Activated CD4-positive, CD25-positive, alpha-beta regulatory T cell treated with anti-CD3 and anti-CD28 coated beads, Interleukin-2, amount 50 U/mL, for 24 hours (primary cell): ENCODE measurements at places on chromosomes 11 and 22.

DNA sequence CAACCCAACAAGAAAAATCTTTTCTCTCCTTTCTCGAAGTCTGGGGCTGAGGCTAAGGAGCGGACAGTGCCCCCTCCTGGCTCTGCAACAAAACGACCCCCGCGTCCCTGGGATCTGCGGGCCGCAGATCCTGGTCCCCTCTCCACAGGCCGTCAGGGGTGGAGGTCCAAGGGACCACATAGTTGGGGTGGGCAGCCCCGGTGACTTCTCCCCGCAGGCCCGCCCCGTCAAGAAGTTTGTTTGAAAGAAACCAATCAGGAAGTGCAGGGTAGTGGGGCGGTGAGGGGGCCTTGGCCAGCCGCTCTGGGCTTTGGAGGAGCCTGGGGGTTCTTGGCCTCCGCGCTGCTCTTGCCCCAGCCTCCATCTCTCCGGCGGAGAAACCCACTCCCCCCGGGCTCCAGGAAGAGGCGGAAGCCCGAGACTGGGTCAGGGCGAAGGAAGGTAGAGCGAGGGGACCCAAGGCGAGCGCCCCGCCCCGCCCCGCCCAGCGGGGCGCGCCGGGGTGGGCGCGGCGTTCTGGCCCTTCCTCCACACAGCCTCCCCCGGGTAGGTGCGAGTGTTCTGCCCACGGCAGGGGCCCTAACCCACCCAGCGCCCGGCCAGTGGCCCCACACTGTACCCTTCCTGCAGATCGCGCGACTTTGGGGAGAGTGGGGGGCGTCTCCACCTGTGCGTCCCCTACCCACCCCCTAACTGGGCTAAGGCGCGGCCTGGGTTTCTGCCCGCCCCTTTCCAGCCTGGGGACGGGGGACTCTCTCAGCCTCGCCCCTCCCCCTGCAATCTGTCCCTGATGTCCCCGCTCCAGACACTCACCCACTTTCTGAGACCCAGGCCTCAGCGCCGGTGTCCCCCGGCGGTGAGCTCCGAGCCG lies 1.3 kb downstream of the TP53I11 start:
- ATAC-seq: peak; percentile 30

DNA sequence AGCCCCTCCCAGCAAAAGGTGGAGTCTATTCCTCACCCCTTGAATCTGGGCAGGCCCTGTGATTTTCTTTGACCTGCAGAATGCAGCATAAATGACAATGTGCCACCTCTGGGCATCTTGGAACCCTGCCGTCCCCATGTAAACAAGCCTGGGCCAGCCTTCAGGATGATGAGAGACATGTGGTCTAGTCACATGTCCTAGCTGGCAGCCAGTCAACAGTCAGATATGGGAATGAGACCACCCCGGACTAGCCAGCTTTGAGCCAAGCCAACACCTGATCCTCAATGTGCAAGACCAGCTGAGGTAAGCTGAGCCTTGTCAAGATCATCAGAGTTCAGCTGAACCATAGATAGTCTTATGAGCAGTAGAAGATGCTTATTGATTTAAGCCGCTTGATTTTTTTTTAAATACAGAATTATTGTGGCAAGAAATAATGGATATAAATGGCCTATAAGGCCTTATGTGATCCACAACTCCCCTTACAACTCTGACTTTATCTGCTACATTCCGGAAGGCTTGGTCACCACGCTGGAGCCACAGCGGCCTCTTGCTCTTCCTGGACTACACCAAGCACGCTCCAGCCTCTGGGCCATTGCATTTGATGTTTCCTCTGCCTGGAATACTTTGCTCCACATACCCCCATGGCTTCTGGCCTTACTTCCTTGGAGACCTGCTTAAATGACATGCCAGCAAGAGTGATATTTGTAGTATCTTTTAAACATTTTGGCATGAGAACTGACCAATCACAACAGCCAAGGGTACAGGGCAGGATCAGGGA lies 225.9 kb upstream of the SESN3 start:
- no peak for ATAC-seq

GRCh38 chr11:122074022-122074421 lies 42.0 kb downstream of the BLID start:
- ATAC-seq: no peak

- no peak for ATAC-seq
These were observed 4.4 kb downstream of the TRMU start for GRCh38 chr22:46339956-46340355.

- ATAC-seq: no peak
These were observed 412.2 kb downstream of the TBC1D22A start for GRCh38 chr22:47174671-47175112.

GRCh38 chr11:2924821-2925675 lies 4.2 kb downstream of the PHLDA2 start:
- no peak for ATAC-seq

DNA sequence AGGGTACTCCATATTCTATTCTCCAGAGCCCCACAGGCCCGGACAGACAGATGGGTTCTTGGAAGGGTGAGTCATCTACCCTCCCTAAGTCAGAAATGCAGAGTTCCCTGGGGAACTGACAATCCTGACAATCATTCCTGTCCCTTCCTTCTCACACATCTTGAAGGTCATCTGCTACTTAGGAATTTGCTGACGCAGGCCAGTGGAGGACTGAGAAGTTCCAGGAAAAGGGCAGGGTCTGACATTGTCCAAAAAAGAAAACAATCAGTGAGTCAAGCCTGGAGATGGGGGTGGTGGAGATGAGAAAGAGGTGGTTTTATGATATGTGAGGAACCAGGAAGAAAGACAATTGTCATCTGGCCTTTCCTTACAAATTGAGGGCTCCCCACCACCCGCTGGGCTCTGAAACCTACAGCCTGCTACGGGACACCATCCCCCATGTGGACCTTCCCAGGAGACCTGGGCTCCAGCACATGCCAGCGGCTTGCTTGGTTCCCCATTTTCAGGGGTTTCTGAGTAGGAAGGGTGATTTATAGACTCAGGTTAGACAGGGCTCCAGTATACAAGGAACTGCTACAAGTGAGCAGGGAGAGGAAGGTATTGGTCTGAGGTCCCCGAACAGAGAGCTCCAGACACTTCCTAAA lies 12.9 kb downstream of the CD59 start:
- no peak for ATAC-seq

DNA sequence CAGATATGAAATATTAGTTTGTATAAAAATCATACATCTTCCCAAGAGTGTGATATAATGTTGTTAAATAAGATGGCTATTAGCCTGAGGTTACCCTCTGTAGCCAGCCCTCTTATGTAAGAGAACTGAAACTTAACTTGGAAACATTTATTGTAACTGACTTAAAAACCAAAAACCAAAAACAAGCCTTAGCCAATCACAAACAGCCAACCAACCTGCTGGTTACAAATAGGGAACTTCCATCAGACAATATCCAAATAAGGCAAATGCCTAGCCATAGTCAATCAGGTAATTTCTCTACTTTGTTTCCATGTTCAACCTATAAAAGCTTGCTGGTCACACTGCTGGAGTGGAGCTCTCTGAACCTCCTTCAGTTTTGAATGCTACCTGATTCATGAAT lies 14.1 kb downstream of the KBTBD3 start:
- peak; percentile 51 for ATAC-seq

- ATAC-seq: no peak
These were observed 19.3 kb downstream of the CARS1 start for GRCh38 chr11:3037945-3038271.

DNA sequence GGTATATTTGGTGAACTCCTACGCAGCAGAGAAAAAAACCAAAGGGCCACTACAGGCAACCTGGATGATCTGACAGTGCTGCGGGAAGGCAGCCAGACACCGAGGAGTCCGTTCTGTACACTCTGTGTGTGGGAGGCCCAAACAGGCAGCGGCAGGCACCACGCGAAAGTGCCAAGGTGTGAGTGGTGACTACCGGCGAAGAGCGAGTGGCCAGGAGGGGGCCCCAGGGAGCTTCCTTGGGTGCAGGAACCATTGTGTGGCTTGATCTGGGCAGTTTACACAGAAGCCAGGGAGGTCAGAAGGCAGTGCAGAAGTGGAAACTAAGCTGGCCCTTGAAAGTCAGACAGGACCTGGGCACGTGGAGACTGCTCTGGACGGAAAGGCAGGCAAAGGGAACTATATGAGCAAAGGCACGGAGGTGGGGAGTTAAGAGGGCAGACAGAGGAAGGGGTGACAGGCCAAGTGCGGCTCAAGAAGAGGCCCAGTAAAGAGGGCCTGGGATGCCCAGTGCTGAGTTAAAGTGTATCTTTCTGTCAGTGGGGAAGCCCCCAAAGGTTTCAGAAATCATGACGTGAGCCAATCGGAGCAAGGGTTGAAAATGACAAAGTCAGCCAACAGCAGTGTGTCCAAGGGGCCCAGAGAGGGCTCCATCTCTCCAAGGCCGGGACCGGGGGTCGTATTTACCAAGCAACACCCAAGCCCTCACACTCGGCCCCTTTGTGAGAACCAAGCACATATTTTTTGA lies 10.6 kb downstream of the TMEM184B start:
- ATAC-seq: peak; percentile 42

DNA sequence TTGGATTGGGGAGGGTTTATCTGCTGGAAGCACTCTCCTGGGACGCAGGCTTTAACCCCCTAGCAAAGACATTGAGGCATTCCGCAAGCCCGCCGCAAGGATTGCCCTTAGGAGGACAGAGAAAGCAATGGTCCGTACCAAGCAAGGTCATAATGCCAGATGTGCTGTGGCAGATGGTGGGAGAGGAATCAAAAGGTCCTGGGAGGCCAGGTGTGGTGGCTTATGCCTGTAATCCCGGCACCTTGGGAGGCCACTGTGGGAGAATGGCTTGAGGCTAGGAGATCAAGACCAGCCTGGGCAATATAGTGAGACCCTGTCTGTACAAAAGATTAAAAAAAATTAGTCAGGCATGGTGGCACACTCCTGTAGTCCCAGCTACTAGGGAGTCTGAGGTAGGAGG lies 12.4 kb upstream of the PRAME start:
- no peak for ATAC-seq

DNA sequence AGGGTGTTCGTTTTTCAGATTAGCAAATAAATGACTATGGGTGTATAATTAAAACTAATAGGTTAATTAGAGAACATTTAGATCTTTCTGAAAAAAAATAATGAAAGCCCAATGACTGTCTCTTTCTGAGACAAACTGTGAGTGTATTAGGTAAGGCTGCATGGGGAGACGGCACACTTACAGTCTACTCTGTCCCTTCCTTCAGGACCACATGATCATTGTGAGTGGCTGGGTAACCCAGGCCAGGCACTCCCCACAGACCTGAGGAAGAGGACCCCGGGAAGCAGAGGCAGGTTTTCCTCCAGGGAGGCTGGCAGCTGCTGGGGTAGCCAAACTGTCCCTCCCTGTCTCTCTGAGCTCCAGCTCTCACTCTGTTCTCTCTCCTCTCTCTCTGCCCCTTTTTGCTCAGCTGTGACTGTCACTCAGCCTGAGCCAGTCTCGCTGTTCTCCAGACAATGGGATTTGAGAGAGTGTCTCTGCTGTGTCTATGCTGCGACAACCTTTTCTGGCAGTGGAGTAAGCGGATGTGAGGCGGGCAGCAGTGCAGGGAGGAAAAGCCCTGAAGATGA lies 83.1 kb upstream of the NCAM1 start:
- ATAC-seq: no peak

- no peak for ATAC-seq
These were observed 73.0 kb upstream of the SLC22A12 start for GRCh38 chr11:64517992-64518391.

GRCh38 chr11:120581313-120581712 lies 69.8 kb downstream of the GRIK4 start:
- ATAC-seq: no peak

- ATAC-seq: no peak
These were observed 373.6 kb upstream of the DDI1 start for GRCh38 chr11:103662880-103663279.
